ENCODE measurements at places on chromosomes 4 and X. TPM values are rescaled to one million over a fixed set of nuclear protein-coding genes. Genes with fewer than 3 reads are reported as not detected.
A peak's percentile ranks its signal among the peaks of the same experiment; 100 is the strongest.

DNA sequence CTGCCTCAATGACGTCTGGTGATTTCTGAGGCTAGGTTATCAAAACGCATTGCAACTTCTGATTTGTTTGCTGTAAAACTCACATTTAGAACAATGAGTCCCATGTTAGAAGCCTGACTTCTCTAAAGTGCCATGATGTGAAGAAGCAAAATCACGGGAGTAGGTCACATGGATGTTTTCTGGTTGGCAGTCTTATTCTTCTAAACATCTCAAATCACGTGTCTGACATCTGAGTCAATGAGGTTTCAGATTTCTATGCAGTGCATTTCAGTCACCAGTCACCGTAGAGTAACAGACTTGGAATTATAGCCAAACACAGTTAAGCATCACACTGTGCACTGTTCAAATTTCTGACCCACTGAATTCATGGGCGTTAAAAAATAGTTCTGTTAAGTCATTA is 482.1 kb downstream of the TMA16 start:
- no peaks in the 10 kb centered on the region for H3K36me3 ChIP-seq
- no peak for DNase-seq
- no peaks in the 10 kb centered on the region for H3K4me1 ChIP-seq
- no peak overlapping the region for H3K27ac ChIP-seq
- no peak overlapping the region for H3K4me3 ChIP-seq

GRCh38 chrX:22963196-22963595 is 36.6 kb upstream of the DDX53 start:
- no peaks in the 10 kb centered on the region for H3K27me3 ChIP-seq
- H3K4me3 ChIP-seq: no peak overlapping the region
- no peaks in the 10 kb centered on the region for H3K36me3 ChIP-seq
- no peak for DNase-seq

- H3K4me3 ChIP-seq: peak within 1 kb of the TSS; percentile 96
- peak; percentile 93 for DNase-seq
- H3K27ac ChIP-seq: peak within 1 kb of the TSS; percentile 78
- no peaks in the 10 kb centered on the region for H3K4me1 ChIP-seq
- no peaks in the 10 kb centered on the region for H3K36me3 ChIP-seq
These were observed at the start of gene PUDP for GRCh38 chrX:7147978-7148854. Gene PUDP (minus strand): TSS chrX:7148153. CDS start chrX:7148113, 40 bp downstream.

DNA sequence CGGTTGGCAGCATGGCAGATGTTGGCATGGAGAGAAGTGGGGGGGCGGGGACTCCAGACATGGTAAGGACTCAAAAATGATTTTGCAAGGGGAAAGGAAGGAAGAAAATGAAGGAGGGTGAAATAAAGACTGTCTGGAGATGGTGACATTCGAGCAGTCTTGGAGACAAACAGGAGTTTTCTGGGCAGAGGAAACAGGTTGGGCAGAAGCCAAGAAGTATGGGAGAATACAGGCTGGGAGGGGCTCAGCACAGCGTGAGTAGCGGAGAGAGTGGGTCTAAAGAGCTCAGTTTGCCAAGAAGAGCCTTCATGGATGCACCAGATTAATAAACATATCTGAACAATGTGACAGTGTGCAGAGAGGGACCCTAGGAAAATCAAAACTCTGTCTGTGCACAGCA is 13.3 kb upstream of the CRMP1 start:
- no peak overlapping the region for H3K27ac ChIP-seq
- H3K4me1 ChIP-seq: no peaks in the 10 kb centered on the region
- no peaks in the 10 kb centered on the region for H3K27me3 ChIP-seq
- H3K4me3 ChIP-seq: no peak overlapping the region

AKAP14 gene
- not detected for total RNA-seq

STOX2 gene
- total RNA-seq: 5.7 TPM

SYNPO2 gene
- total RNA-seq: 1,531 TPM

Data from aorta (tissue), 5 donors.